T-helper 17 cell (primary cell): ENCODE measurements at places on chromosomes 7 and 10.

DNA sequence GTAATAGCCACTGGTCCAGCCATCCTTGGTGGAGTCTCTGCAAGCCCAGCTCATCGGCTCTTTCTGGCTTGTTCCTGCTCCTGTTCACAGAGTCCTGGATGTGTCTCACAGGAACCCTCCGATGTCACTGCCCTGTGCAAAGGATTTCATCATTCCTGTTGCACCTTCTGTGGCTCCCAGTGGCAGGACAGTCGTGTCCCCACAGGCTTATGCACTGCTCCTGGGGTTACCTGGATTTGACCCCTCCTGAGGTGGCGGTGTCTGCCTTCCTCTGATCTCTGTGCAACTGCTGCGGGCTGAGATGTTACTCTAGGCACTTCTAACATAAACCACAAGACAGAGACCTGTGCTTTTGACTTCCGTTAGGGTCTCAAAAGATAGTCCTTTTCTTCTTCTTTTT, 30.6 kb downstream of the APBB1IP start:
- DNase-seq, result no peak

DNA sequence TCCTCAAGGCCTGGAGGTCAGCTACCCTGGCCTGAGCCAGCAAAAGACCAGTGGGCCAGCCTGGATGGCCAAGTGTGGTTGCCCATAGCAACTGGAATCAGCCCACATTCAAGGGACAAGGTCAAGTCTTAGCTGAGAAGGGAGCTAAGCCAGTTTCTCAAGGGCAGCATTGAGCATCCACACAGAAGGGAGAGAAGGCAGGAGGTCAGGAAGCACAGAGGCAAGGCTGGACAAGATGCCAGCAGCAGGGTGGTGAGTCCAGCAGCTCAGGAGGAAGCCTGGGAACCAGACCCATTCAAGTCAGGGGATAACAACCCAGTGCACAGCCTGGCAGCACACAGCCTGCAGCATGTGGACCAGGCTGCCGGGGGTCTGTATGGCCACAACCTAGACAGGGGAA, 54.0 kb upstream of the ZMIZ1 start:
- no peak for DNase-seq

DNA sequence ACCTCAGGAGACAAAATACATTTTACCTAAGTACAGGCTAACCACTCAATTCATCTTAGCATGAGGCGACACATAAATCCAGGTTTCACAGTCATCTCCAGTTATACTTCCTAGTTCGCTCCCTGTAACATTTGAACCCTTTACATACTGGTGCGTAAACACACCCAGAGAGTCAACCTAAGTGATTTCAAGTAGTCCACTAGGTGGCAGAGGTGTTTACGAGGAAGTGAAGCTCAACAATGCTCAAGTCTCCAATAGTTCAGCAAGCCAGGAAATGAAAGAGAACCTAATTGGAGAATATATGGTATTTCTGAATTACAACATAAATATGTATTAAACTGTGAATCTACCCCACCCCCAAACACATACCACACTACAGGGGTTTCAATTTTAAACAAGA, 76.3 kb upstream of the ABCB5 start:
- DNase-seq, result no peak

- DNase-seq, result no peak
Measured at GRCh38 chr7:16905300-16906044, 23.7 kb upstream of the AGR3 start.

DNA sequence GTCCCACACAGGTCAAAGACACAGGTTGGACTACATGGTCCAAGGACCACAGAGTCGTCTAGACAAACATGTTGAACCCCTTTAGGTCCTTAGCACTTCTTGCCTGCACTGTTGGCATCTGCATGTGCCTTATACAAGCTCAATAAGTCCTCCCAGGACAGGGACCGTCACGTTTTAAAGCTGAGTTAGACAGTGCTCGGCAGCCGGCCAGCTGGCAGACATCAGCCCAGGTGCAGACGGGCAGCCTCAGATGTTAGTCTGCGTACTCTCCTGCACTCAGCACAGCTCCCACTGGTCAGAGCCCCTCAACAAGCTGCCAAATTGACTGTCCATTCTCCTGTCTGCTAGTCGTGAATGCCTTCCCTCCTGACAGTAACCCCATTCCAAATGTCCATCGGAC, 34.9 kb downstream of the PARP12 start:
- DNase-seq, result no peak

GRCh38 chr7:149666360-149666945, 106.9 kb downstream of the ZNF467 start:
- DNase-seq, result no peak

GRCh38 chr7:30814700-30815387, 43.6 kb downstream of the MINDY4 start:
- no peak for DNase-seq
